Esophagus mucosa (tissue), 1 donor: ENCODE measurements at places on chromosomes 7 and 10.

- no peak for ATAC-seq
Observed at GRCh38 chr7:39686261-39686924, 63.0 kb downstream of the RALA start.

GRCh38 chr10:132957131-132957530, 14.8 kb upstream of the CFAP46 start:
- no peak for ATAC-seq

DNA sequence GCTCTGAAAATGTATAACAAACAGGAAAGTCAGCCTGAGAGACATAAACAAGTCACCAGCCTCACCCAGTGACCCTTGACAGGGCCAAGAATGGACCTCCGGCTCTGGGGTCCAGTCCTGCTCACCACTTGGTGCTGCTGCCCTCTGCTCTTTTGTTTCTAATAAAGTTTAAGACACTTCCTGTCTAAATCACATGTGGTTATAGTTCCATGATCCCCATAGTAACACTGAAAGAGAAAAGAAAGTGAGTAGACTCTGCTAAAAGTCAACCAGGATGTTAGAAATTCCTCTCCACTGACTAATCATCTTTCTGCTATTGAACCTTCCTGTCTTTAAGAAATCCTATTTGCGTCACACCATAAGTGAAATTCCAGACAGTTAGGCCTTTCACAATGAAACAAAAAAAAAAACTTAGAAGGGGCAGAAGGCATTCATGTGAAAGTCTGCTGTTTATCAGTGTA, 179.2 kb upstream of the BET1 start:
- peak; percentile 57 for ATAC-seq

GRCh38 chr10:5551531-5552375, 27.0 kb downstream of the CALML3 start:
- peak; percentile 61 for ATAC-seq

GRCh38 chr7:13282377-13282980, 595.0 kb downstream of the ARL4A start:
- no peak for ATAC-seq

DNA sequence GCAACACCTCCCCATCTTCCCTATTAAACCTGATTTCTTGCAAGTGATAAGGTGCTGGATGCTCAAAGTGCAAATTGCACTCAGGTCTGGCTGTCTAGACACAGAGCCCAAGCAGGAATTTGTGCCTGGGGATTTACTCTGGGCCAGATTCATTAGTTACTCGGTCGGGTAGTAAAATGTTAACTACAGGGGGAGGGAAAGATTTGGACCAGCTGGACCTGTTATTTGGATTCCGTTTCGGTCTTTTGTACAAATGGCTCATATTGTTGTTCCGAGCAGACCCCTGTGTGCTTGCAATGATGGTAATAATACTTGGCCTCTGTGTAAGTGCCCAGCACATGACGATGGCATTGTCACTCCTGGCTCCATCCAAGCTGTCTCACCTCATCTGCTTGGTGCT, 609.6 kb downstream of the KCNMA1 start:
- no peak for ATAC-seq

GRCh38 chr7:2583798-2584580, 25.2 kb downstream of the IQCE start:
- no peak for ATAC-seq

DNA sequence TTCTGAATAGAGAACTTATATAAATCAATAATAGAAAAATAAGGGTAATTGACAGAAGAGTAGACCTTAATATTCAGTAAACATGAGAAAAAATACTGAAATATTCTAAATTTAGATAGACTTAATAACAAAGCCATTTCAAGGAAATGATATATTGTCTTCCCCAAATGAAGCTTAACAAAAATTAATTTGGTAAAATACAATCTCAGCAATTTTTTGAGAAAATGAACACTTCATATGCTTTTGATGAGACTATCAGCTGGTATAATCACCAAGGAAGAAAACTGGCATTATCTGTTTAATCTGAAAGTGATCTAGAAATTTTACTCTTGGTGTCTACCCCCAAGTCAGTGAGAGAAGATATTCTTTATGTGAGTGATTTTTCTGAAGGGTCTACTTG, 1.7 kb upstream of the FAM237B start:
- no peak for ATAC-seq

- no peak for ATAC-seq
Observed at GRCh38 chr10:118956802-118957442, 72.6 kb upstream of the NANOS1 start.

DNA sequence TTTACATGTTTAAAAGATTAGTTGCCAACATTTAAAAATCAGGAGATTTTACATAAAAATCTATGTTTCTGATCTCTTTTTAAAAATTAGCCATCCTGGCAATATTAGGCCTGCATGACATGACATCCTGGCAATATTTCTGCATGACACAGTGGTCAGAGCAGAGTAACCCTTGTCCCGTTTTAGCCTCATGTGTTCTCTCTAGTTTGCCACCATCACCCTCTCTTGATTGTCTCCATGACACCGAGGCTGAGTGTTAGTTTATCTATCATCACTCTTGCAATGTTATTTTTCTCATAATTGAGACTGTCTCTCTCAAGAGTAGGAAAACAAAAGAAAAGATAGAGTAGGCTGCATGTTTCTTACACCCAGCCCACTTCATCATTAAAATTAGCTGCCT, 189.7 kb upstream of the AGK start:
- ATAC-seq: no peak

DNA sequence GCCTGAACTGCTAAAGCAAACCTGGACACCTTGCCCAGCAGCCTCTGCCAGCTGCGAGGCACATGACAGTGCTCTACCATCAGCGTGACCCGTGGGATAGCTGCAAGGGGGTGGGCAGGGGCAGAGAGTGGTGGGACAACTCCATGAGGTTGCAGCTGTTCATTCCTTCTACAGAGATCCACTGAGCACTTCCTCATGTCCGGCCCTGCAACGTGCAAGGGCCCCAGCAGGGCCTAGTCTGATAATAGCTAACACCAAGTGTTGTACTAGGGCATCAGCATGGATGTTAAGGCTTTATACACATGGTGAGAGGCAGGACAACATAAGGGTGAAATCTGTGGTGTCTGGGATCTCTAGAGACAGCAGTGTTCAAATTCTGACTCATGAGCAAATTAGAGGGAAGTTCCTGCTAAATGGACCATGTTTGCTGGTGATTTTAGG, 14.3 kb downstream of the NOD1 start:
- ATAC-seq: no peak

DNA sequence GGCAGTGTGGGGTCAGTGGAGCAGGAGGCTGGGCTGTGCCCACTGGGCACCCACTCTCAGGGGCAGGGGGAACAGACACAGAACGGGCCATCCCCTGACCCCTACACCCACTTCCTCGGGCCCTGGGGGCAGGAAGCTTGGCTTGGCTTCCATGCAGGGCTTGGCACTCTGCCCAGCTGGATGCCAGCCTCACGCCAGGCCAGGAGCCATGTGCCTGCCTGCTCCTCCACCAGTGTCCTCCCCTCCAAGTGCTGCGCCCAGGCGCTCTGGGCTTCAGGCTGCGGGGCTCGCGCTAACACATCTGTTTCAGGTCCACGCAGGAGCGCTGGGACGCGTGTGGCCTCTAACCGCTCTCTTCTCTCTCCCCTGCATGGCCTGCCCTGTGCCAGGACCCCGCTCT, 12.7 kb downstream of the LDB3 start:
- no peak for ATAC-seq

DNA sequence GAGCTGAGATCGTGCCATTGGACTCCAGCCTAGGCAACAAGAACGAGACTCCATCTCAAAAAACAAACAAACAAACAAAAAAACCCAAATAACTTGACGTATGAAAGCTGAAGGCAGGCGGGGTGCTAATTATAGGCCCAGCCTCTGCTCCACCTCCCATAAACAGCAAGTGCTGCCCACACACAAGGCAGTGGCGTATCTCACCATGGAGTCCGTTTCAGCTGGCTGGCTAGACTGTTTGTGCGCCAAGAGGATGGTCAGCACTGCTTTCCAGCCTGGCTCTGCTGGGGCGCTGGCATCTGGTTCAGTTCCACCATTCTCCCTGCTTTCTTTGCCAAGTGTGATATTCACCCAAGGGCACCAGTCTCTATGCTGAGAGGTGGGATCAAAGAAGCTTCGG, 29.1 kb downstream of the ZC3HC1 start:
- no peak for ATAC-seq

DNA sequence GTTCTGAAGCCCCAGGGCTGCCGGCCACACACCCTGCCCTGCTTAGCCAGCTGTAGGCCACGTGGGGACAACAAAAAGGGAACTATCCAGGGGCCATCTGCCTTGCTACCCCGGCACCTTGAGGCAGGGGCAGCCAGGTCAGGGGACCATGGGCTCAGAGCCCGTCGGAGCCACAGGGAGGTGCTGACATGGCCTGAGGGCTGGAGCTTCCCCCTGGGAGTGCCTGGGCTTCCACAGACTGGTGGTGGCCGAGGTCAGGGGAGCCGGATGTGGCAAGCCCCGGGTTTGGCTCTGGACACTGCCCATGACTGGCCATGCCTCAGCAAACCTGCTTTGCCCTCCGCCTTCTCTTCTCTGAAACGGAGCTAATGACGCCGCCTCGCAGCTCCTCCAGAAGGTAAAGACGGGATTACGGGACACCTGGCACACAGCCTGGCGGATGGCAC, 178.5 kb downstream of the EBF3 start:
- peak; percentile 29 for ATAC-seq

DNA sequence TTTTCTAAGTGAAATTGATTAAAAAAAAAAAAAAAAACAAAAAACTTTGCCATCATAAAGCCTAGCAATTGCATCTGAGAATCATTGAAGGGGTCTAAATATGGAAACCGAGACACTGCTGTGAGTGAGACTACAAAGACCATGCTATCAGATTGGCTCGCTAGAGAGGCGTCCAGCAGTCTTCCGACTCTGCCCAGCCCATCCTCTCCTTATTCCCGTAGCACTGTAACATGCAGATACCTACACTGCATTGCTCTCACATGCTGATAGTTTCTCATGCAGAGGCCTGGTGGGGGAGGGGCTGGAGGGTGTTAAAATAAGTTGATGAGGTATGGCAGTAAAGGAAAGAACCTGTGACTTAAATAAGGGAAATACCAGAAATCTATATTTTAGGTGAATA, 130.7 kb downstream of the NRF1 start:
- no peak for ATAC-seq

DNA sequence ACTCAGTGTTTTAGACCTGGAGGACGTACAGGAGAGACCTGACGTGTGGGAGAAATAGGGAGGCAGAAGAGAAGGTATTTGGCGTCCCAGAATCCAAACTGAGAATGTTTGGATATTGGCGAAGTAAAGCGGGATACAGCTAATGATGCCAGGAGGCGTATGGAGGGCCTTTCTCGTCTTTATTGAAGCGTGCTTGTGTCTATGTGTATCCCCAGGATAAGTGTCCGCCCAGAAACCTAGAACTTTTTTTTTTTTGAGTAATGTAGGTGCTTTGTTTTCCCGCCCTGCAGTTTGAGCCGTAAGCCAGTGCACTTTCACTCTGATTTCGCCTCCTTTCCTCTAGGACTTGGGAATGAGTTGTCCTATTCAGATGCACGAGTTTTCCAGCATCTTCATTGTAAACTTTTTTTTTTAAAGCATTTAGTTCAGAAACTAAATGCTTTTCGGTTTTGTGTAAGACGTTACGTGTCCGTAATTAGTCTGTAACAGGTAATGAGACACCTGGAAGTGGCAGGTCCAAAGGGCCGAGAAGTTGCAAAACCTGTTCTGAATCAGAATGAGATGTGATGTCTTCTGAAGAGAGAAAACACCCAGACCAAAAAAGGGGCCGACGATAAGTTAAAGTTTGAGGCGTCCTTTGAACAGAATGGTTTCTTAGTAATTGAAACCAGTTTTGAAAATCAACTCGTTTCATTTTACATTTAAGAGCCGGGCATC, 746 bp downstream of the ARL5B start:
- ATAC-seq: peak; percentile 71

- ATAC-seq: peak; percentile 59
Observed at GRCh38 chr7:43758822-43759683, 573 bp downstream of the BLVRA start.

DNA sequence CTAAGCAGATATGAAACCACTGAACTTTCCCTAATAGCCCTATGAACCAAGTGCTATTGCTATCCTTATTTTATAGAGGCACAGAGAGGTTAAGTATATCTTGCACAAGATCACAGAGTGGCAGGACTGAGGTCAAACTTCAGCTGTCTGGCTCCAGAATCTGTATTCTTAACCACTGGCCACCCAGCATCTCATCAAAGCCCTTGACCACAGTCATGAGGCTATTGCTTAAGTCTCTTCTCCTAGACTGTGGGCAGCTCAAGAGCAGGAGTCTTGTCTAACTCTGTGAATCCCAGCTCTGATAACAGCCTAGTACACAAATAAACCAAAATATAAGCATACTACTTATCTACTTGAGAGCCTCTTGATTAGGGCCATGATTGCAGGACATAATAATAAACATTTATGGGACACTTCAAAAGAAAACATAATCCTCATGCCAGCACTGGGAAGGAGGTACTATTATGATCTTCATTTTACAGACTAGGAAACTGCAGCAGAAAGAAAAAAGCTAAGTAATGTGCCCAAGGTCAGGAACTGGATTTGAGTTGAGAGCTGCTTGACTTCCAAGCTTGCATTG, 22.4 kb upstream of the SMC3 start:
- ATAC-seq: no peak

DNA sequence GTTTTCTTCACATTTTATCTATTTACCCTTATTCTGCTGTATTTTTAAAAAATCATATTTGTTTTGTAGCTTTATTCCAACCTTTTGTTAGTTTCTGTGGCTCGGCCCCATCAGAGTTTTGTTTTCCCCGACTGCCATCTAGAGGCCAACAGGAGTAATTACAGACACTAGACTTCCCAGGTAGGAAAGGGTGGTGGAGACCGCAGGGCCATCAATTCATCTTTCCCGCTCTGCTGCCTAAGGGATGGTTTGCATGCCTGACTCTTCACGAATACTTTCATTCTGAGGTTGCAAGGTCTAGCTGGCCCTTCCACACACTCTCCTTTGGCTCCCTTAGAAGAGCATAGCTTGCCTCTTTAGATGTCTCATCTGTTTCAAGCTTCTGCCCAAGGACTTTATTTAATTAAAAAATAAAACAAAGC, 38.3 kb downstream of the LYZL2 start:
- peak; percentile 62 for ATAC-seq

GRCh38 chr10:107657851-107658250, 493.3 kb upstream of the SORCS1 start:
- no peak for ATAC-seq

DNA sequence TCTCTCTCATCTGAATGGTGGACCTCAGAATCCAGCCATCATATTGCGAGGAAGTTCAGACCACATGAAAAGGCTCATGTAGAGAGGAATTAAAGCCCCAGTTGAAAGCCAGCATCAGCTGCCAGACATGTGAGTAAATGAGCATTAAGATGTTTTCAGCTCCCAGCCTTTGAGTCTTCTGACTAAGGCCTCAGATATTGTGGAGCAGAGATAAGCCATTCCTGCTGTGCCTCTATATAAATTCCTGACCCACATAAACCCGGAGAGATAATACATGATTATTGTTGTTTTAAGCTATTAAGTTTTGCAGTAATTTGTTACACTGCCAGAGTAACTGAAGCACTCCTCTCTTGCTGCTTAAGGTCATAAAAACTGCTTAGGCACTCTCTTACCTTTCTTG, 14.6 kb downstream of the FAM149B1 start:
- no peak for ATAC-seq
